ENCODE measurements at places on chromosomes 4 and X. TPM values are rescaled to one million over a fixed set of nuclear protein-coding genes. Genes with fewer than 3 reads are reported as not detected.

Gene ZMAT1
- total RNA-seq: 4.9 TPM

Gene PDZD4
- total RNA-seq: 52.5 TPM

Gene SPANXB1
- not detected for total RNA-seq

Gene PCDH10
- total RNA-seq: 3.8 TPM

Gene DMRTC1
- 0.56 TPM for total RNA-seq

Gene PAGE2
- not detected for total RNA-seq

Gene PAGE4
- total RNA-seq: not detected

Gene SMIM31
- not detected for total RNA-seq

Gene C4orf54
- total RNA-seq: 0.05 TPM

- no peak overlapping the region for H3K27ac ChIP-seq
- H3K27me3 ChIP-seq: no peaks in the 10 kb centered on the region
- H3K4me1 ChIP-seq: peaks cover 8% of the 10 kb centered on the region
- H3K36me3 ChIP-seq: peaks cover 6% of the 10 kb centered on the region
- no peak overlapping the region for H3K4me3 ChIP-seq
- DNase-seq: no peak
These were observed 476.9 kb upstream of the SLIT2 start for GRCh38 chr4:19774690-19775256.

GRCh38 chrX:116657071-116657470, 194.3 kb upstream of the CT83 start:
- no peak for DNase-seq
- H3K27me3 ChIP-seq: no peaks in the 10 kb centered on the region
- H3K4me1 ChIP-seq: no peaks in the 10 kb centered on the region
- no peaks in the 10 kb centered on the region for H3K36me3 ChIP-seq

DNA sequence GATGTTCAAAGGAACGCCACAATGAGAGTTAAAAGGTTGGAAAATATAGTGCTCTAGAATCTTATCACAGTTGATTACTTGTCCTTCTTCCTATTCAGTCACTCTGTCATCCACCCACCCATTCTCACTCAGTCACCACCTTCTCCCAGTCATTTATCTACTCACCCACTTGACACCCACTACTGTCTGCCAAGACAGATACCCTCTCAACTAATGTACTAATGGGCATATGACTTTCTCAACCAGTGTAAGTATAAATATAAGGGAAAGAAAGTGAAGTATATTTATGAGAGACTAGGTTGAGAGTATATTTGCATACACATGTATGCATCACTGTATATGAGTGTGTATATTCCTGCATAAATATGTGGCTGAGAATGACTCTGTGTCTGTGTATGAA, 20.0 kb downstream of the MID2 start:
- no peak overlapping the region for H3K4me3 ChIP-seq
- peaks cover 7% of the 10 kb centered on the region for H3K36me3 ChIP-seq
- H3K27me3 ChIP-seq: no peaks in the 10 kb centered on the region
- no peak for DNase-seq
- H3K27ac ChIP-seq: no peak overlapping the region
- no peaks in the 10 kb centered on the region for H3K4me1 ChIP-seq

DNA sequence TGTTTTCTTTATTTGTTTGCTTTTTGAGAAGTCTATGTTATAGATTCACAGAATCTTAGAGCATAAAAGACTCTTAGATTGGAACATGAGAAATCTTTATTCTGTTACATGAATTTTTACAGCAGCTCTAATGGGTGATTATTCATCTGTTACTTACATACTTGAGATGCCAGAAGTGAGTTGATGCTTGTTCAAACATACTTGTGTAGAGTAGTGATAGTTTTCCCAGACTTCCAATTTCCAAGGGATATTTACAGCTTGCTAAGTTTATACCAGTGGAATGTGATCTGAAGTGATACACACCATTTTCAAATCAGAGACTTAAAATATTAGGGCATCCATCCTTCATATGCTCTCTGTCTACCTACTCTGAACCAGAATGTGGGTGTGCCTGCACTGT, 252.9 kb upstream of the SMIM31 start:
- H3K36me3 ChIP-seq: no peaks in the 10 kb centered on the region
- H3K27ac ChIP-seq: no peak overlapping the region
- no peaks in the 10 kb centered on the region for H3K4me1 ChIP-seq
- no peaks in the 10 kb centered on the region for H3K27me3 ChIP-seq
- no peak overlapping the region for H3K4me3 ChIP-seq

GRCh38 chrX:103440621-103441020, 64.3 kb downstream of the BEX3 start:
- DNase-seq: no peak
- H3K4me3 ChIP-seq: no peak overlapping the region
- no peaks in the 10 kb centered on the region for H3K27me3 ChIP-seq
- peaks cover 2% of the 10 kb centered on the region for H3K36me3 ChIP-seq
- H3K4me1 ChIP-seq: no peaks in the 10 kb centered on the region
- H3K27ac ChIP-seq: no peak overlapping the region

GRCh38 chr4:134935320-134935719, 733.7 kb upstream of the PABPC4L start:
- peaks cover 4% of the 10 kb centered on the region for H3K4me1 ChIP-seq
- no peak overlapping the region for H3K27ac ChIP-seq
- no peaks in the 10 kb centered on the region for H3K27me3 ChIP-seq
- peak; percentile 37 for DNase-seq

GRCh38 chrX:110414273-110414672, 55.6 kb downstream of the RTL9 start:
- H3K4me1 ChIP-seq: peaks cover 51% of the 10 kb centered on the region
- DNase-seq: no peak
- no peaks in the 10 kb centered on the region for H3K36me3 ChIP-seq
- no peak overlapping the region for H3K4me3 ChIP-seq
- H3K27ac ChIP-seq: peak overlapping the region; percentile 54
- peaks cover 7% of the 10 kb centered on the region for H3K27me3 ChIP-seq

GRCh38 chrX:84224741-84225140, 36.7 kb upstream of the RPS6KA6 start:
- no peak for DNase-seq
- no peak overlapping the region for H3K27ac ChIP-seq
- H3K4me3 ChIP-seq: no peak overlapping the region
- H3K27me3 ChIP-seq: no peaks in the 10 kb centered on the region
- H3K36me3 ChIP-seq: no peaks in the 10 kb centered on the region

DNA sequence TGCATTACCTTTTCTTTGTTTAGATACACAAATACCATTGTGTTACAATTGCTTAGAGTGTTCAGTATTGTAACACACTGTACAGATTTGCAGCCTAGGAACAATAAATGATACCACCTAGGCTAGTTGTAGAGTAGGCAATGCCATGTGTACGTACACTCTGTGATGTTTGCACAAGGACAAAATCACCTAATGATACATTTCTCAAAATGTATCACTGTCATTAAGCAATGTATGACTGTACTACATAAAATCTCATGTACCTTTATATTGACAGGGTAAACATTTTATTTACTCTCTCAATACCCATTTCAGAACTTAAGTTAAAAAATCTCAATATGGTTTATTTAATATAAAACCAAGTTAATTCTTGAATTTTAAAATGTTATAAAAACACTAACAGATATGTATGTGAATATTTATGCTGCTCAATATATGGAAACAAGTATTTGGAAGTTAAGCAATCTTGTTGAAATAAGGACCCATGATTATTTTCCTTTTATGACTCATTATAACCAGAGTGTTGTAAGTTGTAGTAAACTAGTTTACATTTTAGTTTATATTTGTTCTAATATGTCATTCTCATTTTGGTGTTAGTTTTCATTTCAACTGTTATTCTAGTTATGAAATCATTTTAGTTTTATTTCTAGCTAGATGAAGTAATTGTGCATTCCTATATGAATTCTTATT, 409.2 kb downstream of the TLL1 start:
- no peak overlapping the region for H3K27ac ChIP-seq
- no peak for DNase-seq
- H3K4me3 ChIP-seq: no peak overlapping the region
- no peaks in the 10 kb centered on the region for H3K27me3 ChIP-seq

DNA sequence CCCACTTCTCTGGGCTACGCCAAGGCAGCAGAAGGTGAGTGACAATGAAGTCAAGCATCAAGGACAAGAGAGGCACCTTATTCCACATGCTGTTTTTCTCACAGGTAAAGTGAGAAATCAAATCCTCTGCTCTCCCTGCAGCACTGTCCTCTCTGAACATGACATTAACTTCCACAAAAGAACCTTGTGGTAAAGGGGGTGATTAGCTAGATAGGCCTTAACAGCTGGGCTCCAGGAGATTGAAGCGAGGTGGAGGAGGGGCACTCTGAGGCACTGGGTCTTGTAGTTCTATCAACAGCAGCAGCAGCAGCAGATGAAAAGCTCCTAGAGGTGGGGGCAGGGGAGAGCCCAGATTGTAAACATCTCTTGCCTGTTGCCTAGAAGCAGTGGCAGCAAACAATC, 96.8 kb upstream of the CXXC4 start:
- H3K4me3 ChIP-seq: no peak overlapping the region
- no peaks in the 10 kb centered on the region for H3K36me3 ChIP-seq
- H3K4me1 ChIP-seq: peaks cover 31% of the 10 kb centered on the region

GRCh38 chr4:150886597-150886996, 128.5 kb downstream of the LRBA start:
- no peak overlapping the region for H3K4me3 ChIP-seq
- H3K27me3 ChIP-seq: no peaks in the 10 kb centered on the region
- no peak for DNase-seq

DNA sequence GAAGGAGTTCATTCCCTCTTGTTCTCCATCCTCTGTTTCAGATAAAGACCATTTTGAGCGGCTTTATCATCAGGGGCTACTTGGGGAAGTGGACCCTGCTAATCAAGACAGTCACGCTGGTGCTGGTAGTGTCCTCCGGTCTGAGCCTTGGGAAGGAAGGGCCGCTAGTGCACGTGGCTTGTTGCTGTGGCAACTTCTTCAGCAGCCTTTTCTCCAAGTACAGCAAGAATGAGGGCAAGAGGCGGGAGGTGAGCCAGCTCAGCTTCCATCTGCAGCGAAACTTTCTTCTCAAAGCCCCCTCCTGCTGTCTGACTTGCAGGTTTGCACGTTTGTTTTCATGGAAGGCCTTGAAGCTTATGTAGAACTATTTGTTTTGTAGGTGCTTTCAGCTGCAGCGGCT, 49.5 kb downstream of the CLCN4 start:
- no peak overlapping the region for H3K27ac ChIP-seq
- H3K27me3 ChIP-seq: no peaks in the 10 kb centered on the region
- DNase-seq: no peak

DNA sequence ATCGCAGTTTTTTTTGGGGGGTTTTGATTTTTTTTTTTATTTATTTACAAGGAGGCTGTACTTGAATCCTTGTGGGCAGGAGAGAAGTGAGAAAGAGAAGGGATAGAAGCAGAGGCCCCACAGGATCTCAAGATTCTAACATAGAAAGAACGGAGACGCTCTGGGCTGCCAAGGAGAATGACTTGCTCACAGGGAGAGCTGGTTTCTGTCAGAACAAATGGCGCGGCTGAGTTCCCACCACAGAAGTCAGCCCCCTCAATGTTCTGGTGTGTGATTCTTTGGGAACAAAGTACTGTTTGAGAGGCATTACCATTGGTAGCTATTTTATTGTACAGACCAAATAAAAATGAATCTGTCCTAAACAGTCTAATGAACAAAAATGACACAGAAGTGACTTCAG, 80.6 kb downstream of the ATXN3L start:
- H3K4me1 ChIP-seq: peaks cover 14% of the 10 kb centered on the region
- no peak overlapping the region for H3K4me3 ChIP-seq
- H3K27ac ChIP-seq: peak overlapping the region; percentile 11
- no peak for DNase-seq

DNA sequence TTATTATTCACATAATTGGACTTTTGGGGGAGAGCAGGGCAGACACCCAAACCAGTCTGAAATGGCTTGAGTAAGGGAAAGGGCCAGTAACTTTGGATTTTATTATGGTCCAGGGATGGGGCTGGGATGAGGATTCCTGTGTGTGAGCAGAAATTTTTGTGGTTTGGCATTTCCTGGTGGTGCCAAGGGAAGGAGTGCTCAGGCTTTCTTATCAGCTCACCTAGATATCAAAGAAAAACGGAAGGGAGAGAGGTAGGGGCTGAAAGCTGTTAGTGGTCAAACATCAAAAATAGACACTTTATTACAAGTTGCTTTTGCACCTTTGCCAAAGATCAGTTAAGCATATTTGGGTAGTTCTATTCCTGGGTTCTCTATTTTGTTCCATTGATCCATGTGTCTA, 128.5 kb upstream of the DIPK2B start:
- no peaks in the 10 kb centered on the region for H3K27me3 ChIP-seq
- no peaks in the 10 kb centered on the region for H3K4me1 ChIP-seq
- H3K4me3 ChIP-seq: no peak overlapping the region
- DNase-seq: no peak

GRCh38 chr4:139024686-139025085, 9.1 kb downstream of the NOCT start:
- H3K27ac ChIP-seq: no peak overlapping the region
- peaks cover 24% of the 10 kb centered on the region for H3K4me1 ChIP-seq
- no peaks in the 10 kb centered on the region for H3K36me3 ChIP-seq
- no peak for DNase-seq
- no peaks in the 10 kb centered on the region for H3K27me3 ChIP-seq
- H3K4me3 ChIP-seq: no peak overlapping the region

DNA sequence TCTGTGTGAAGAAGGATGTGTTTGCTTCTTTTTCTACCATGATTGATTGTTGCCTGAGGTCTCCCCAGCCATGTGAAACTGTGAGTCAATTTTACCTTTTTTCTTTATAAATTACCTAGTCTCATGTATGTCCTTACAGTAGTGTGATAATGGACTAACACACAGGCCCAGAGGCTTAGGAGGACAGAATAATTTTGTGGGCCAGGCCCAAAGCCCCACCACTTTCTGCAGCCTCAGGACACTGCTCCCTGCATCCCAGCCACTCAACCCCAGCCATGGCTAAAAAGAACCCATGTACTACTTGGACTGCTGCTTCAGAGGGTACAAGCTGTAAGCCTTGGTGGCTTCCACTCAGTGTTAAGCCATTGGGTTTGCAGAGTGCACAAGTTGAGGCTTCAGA, 512.7 kb upstream of the CT83 start:
- no peaks in the 10 kb centered on the region for H3K27me3 ChIP-seq
- DNase-seq: no peak
- H3K27ac ChIP-seq: no peak overlapping the region
- no peaks in the 10 kb centered on the region for H3K4me1 ChIP-seq
- H3K4me3 ChIP-seq: no peak overlapping the region
- H3K36me3 ChIP-seq: no peaks in the 10 kb centered on the region

GRCh38 chr4:123007679-123008078, 85.3 kb upstream of the NUDT6 start:
- H3K27ac ChIP-seq: no peak overlapping the region
- H3K27me3 ChIP-seq: no peaks in the 10 kb centered on the region
- H3K4me1 ChIP-seq: peaks cover 5% of the 10 kb centered on the region
- no peak for DNase-seq
- H3K4me3 ChIP-seq: no peak overlapping the region
- H3K36me3 ChIP-seq: peaks cover 55% of the 10 kb centered on the region

Measured in neural crest cell (in vitro differentiated cells).